ENCODE measurements at places on chromosomes 12 and 14.

- DNase-seq = no peak
Observed at GRCh38 chr12:106042037-106042436, 96.7 kb downstream of the NUAK1 start.

DNA sequence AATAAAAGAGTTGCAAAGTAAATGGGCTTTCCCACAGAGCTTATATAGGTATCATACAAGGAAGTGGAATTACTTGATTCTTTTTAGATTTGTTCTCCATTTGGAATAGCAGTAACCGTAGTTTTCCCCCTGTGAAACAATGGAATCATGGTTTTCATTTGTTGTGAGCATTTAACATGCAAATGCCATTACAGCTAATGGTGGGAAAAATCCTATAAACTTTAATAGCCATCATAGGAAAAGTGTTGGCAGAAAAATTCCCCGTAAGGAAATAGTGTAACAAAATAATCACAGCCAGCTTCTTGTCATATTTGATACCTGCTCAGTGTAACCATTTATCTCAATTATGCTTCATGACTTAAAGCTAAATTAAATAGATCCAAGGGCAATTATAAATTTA lies 95.3 kb downstream of the TPH2 start:
- DNase-seq = no peak

- DNase-seq = no peak
Observed at GRCh38 chr12:87198181-87198580, 831.0 kb downstream of the C12orf50 start.

GRCh38 chr12:71799106-71799505 lies 40.5 kb upstream of the TBC1D15 start:
- no peak for DNase-seq

GRCh38 chr12:54052438-54053002 lies 1.1 kb upstream of the HOXC4 start:
- DNase-seq = no peak
